ENCODE measurements at places on chromosomes 11 and 22.

DNA sequence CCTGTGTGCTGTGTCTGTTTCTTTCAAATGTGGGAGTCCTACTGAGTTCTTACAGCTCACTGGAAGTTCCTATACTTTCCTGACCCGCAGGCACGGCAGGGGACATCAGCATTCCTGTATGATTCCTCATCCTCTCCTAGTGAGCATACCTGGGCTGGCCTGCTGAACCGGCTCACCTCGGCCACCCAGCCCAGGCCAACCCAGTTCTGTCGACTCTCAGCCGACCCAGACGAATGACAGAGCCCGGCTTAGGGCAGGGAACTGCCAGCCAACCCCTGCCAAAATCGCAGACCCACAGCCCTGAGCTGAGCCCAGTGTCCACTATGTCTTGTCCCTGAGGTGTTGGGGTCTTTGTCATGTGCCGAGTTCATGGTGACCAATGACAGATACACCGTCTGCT lies 339.7 kb downstream of the BRD1 start:
- no peak for DNase-seq

DNA sequence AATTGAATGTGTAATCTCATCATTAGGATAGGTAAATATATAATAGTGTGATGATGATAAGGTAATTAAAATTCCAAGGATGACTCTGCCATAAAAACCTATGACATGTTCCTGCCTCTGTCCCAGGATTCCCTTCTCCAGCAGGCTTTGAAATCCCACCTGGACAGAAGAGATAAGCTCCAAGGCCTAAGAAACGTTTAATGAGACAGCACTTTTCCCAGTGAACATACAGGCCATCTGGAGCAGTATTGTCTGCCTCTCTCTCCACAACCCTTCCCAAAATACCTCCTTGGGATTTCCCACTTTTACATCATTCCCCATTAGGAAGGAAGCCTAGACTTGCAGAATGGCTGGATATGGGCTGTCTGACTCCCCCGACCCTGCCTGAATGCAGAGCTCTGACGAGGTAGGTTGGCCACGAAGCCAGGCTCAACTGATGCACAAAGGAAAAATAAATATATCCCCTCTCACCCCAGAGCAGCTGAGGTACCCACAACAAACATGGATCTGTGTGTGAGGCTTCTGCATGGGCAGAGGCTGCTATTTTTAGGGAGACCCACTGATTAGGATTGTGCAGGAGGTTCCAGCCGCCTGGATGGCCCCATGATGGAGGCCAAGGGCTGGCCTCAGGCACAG lies 71.0 kb downstream of the TMPRSS5 start:
- DNase-seq = no peak

DNA sequence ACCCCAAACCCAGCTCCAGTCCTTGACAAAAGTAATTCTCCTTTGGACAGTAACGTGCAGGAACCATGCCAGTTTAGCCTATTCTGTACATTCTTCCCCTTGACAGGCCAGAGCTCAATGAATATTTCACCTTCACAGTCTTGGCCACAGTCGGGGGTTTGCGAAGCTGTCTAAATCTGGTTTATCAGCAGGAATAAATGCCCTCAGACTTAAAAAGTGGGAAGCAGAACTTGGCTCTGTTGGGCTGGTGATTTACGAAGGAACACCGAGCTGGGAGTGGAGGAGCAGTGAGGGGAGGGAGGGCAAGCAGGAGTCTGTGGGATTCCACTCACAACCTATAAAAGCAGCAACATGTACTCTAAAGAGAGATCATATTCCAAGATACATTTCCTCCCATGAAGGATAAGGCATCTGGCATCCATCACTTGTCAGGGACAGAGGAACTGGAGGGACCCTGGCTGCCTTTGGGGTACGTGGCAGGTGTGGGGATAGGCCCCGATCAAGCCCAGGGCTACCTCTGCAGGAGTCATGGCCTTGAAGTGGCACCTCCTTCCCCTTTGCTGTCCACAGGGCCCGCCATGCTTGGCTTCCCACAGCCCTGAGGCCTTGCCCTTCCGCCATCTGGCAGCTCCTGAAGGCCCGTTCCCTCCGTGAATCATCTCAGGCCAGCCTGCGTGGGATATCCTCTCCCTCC lies 154.3 kb downstream of the ADAMTS15 start:
- no peak for DNase-seq

GRCh38 chr11:10181811-10182210 lies 112.2 kb downstream of the SBF2 start:
- no peak for DNase-seq

DNA sequence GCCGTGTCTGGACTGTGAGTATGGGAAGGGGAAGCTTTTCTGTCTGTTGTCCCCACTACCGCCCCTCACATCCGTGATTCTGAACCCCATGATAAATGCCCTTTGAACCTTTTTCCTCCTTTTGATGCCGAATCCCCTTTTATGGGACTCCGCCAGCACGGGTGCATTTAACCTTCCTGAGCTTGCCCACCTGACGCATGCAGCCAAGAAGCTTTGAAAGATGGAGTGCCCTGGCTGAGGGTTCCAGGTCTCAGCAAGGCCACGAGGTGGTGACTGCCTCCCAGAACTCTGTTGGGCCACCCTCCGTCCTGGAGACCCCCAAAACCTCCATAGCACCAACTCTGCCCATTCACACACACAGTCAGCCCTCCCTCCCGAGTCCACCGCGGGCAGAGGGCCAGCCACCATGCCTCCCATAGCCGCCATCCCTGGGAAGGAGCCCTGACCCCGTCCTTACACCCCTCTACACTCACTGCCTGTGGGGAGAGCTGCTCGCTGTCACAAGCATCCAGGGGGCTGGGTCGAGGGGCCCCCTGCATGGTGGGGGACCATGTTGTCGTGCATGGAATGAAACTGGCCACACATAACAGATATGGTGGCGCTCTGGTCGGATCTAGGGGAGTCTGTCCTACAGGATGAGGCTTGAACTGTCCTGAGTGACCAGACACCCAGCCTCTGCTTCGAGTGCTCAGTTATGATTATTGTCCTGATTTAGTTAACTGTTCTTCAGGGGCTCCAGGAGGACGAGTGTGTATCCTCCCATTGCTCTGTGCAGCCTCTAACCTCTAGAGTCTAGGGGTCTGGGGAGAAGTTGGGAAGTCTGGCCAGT lies 822 bp upstream of the COMT start:
- DNase-seq = no peak

DNA sequence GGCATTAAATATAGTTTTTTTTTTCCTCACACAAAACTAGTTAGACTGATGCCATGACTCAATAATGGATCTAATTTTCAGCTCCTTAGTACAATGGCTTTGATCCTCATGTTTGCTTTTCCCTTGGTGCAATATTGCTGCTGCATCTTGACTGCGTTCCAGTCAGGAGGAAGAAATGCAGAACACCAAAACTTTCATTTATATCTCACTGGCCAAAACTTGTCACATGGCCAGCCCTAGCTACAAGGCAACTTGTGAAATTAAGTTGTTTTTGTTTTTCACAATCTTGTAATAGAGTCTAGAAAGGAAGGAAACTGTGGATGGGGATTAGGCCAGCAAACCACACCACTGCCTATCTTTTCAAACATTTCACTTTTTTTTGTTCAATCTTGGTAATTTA lies 36.7 kb downstream of the SMC1B start:
- DNase-seq = no peak

- no peak for DNase-seq
These were observed 9.2 kb upstream of the OR9Q2 start for GRCh38 chr11:58179648-58180047.

DNA sequence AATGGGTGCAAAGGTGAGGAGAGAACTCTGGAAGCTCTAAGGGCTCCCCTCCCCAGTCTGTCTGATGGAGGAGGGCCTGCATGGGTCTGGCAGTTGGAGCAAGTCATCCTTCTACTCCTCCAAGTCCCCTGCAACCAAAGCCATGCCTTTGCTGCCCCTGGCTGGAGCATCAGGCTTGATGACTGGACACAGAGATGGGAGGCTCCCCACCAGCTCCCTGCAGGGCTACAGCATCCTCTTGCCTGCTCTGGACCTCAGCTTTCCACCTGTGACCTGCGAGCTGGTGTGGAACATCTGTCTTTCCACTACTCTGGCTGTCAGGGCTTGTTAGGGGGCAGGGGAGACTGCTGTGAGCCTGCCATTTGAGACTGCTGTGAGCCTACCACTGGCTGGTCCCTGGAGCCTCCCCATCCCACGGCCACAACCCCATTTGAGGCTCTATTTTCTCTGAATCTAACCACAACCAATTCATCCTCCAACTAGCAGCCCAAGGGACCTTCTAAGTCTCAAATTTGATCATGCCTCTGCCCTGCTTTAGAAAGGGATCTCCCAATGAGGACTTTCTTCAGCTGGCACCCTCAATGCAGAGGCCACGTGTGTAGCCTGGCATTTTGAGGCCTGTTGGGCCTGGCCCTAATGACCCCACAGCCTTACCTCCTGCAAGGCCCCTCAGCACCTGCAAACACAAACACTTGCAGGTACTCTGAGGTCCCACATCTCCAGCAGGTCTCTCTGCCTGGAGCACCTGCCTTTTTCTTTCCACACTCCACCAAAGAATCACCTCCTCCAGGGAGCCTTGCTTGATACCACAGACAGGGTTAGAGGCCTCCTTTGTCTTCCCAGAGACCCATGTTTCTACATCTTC lies 9.9 kb downstream of the P2RY6 start:
- no peak for DNase-seq

- DNase-seq = no peak
These were observed 12.3 kb downstream of the MYRF start for GRCh38 chr11:61764606-61765260.

DNA sequence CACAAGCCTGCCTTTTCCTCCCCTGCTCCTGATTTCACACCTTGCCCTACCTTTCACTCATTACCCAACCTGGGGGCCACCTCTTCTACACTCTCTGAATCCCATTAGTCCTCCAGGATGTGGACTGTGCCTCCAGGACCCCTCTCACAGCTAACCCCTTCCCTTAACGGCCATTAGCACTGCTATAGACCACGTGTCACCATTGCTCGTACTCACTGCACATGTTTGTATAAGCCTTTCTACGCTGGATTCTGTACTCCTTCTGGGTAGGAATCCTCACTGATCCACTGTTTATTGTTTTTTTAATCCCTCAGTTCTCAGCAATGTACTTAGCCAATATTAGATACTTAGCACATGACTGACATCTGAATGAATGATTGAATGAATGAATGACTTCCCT lies 40.9 kb downstream of the KIRREL3 start:
- no peak for DNase-seq

GRCh38 chr11:134847083-134847715 lies 435.2 kb upstream of the B3GAT1 start:
- no peak for DNase-seq

DNA sequence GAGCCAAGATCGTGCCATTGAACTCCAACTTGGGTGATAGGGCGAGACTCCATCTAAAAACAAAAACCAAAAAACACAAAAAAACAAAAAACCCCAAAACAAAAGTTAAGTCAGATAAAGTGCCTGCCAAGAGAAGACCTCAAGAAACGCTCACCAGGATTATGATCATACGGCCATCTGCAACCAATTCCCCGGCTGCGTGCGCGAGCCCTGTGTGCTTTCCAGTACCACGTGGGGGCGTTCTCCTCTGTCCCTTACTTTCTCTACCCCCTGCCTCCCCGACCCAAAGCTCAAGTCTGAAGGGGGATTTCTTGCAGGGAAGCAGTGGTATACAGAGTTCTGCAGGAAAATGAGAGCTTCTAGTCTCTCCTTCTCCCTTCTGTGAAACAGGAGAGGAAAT lies 10.5 kb upstream of the RPS19BP1 start:
- DNase-seq = no peak

DNA sequence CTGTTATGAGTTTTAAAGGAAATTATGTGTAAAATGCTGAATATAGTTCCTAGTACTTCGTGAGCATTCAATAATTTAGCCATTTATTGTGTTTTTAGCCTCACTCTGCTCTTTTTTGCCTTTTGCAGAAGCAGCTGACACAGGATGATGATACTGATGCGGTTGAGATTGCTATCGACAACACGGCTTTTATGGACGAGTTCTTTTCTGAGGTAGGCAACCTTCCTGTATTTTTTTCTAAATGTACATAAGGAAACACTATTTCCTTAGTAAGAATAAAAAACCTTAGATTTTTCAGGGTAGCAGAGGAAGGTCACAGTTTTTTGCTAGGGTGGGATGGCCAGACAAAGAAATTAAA lies 17.9 kb downstream of the STX3 start:
- DNase-seq = no peak

DNA sequence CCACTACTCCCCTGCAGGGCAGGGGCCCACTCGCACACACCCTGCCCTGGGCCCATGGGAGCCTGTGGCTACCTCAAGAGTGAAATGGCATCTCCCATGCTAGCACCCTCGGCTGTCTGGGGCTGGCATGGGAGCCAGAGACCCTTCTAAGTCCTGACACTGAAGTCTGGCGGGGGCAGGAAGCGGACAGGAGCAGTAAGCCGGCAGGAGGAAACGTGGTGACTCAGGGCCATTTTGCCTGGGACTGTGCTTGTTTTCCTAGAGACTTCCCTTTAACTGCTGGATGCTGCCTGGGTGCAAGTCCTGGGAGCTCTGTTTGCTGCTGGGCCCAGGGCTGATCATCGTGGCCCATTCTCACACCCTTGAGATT lies 16.8 kb downstream of the RELT start:
- DNase-seq = no peak

- DNase-seq = no peak
These were observed 2.8 kb downstream of the CREBZF start for GRCh38 chr11:85661972-85662664.

- no peak for DNase-seq
These were observed 6.5 kb downstream of the PTPMT1 start for GRCh38 chr11:47571895-47572294.

DNA sequence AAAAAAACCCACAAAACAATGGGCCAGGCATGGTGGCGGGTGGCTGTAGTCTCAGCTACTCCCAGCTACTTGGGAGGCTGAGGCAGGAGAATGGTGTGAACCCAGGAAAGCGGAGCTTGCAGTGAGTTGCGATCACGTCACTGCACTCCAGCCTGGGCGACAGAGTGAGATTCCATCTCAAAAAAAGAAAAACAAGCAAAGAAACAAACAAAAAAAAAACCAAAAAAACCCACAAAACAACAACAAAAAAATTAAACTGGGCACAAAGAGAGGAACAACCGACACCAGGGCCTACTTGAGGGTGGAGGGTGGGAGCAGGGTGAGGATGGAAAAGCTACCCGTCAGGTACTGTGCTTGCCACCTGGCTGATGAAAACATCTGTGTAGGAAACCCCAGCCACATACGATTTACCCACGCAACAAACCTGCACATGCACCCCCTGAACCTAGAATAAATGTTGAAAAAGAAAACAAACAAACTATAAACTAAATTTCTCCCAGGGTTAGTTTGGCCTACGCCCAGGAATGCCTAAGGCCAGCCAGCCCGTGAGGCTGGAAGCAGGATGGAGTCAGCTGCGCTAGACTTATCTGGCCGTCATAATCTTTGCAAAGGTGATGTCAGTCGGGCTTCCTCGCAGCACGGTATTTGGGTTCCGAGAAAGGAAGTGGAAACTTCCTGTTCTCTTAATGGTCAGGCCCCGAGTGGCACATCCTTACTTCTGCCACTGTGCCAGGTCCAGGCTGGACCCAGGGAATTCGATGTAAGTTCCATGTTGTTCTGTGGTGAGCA lies 21.9 kb upstream of the CYB5R3 start:
- DNase-seq = no peak

DNA sequence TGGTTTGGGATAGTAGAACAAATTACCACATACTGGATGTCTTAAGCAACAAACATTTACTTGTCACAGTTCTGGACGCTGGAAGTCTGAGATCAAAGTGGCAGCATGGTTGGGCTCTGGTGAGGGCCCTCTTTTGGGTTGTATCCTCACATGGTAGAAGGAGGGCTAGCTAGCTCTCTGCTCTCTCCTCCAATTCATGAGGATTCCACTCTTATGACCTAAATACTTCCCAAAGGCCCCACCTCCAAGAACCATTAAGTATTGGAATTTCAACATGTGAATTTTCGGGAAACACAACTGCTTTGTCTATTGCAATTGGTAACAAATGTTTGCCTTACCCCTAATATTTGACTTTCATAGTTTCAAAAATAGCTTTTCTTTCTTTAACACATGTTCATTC lies 52.6 kb downstream of the MUC15 start:
- no peak for DNase-seq
